ENCODE measurements at places on chromosomes 2 and 18.

- DNase-seq = no peak
These were observed 5.6 kb upstream of the GALM start for GRCh38 chr2:38660282-38660681.

DNA sequence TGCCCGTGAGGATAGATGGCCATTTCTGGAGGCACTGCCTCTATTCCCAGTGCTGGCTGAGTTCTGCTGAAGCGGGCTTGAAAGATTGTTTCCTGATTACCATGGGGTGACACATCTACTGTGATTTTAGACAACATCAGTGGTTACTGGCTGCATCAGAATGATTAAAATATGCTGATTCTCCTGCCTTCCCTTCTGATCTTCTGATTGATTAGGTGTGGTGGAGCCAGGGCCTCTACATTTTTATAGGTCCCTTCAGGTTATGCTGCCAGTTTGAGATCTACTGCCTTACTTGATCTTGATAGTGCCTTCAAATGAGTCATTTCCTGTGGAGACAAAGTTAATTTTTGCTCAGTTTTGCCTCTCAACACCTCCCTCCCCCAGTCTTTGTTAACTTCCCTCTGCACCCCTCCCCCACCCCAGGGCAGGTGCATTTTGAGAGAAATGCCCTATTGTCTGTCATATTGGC lies 31.6 kb upstream of the SNORC start:
- DNase-seq = no peak

GRCh38 chr2:175750195-175750594 lies 251.9 kb downstream of the LNPK start:
- no peak for DNase-seq

- no peak for DNase-seq
These were observed 19.0 kb upstream of the FAM178B start for GRCh38 chr2:97005353-97005752.

GRCh38 chr2:109428841-109429566 lies 184.8 kb downstream of the SEPTIN10 start:
- DNase-seq = no peak

DNA sequence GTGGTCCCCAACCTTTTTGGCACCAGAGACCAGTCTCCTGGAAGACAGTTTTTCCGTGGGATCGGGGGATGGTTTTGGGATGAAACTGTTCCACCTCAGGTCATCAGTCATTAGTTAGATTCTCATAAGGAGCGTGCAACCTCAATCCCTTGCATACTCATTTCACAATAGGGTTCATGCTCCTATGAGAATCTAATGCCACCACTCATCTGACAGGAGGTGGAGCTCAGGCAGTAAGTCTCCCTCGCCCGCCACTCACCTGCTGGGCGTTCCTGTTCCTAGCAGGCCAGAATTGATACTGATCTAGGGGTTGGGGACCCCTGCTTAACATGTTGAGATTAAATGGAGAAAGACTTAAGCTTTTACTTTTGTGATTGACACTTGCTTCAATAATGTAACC lies 9.9 kb downstream of the NABP1 start:
- no peak for DNase-seq

GRCh38 chr2:232886176-232886575 lies 16.1 kb downstream of the SNORC start:
- DNase-seq = no peak

GRCh38 chr18:11269257-11269656 lies 119.9 kb upstream of the PIEZO2 start:
- DNase-seq = no peak

GRCh38 chr18:51121597-51121857 lies 76.0 kb downstream of the MEX3C start:
- DNase-seq = no peak

GRCh38 chr2:205612636-205613035 lies 69.7 kb upstream of the NRP2 start:
- DNase-seq = no peak

GRCh38 chr18:78527984-78528383 lies 451.6 kb upstream of the SALL3 start:
- DNase-seq = no peak

All from NCI-H187 (cell line).